ENCODE measurements at places on chromosomes 16 and 17. TPM values are rescaled to one million over a fixed set of nuclear protein-coding genes. Genes with fewer than 3 reads are reported as not detected.

- DNase-seq, result no peak
Measured at GRCh38 chr16:3961449-3961849, 80.9 kb upstream of the CREBBP start.

OGFOD1 gene
- total RNA-seq, result 21.5 TPM

DNA sequence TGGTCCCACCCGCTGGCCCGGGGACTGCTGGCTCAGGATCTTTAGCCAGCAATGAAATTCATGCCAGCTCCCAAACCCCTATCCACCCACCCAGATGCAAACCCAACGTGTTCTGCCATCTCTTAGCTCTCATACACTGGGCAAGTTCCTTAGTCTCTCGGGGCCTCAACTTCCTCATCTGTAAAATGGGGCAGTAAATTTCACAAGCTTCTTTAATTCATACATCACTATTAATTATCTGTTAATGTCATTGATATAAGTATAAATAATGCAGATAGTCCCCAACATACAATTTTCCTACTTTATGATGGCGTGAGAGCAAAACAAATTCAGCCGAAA lies 398.7 kb downstream of the SOX9 start:
- no peak for DNase-seq

DNA sequence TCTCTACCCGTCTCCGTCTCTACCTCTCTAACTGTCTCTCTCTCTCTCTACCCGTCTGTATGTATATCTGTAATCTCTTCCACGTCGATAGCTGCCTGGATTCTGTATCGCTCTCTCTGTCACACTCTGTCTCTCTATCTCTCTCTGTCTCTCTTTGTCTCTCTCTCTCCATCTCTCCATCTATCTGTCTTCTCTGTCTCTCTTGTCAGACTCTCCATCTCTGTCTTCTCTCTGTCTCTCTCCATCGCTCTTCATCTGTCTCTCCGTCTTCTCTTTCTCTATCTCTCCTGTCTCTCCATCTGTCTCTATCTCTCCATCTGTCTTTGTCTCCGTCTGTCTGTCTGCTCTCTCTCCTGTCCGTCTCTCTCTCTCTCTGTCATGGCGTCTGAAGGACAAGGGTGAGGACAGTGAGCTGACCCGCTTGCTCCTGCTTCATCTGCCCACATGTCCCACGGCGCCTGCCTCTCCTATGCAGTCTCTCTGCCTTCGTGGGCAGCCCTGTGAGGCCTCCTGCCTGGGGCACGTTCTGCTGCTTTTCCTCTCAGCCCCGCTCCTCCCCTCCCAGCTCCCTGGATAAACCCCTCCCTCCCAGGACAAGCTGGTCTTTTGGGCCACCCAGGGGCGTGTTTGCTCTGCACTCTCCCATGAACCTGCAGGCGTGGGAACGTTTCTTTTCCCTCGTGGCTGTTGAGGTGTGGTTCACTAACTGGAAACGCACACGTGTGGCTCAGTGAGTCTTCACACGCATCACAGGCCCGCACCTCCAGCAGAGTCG lies 18.9 kb downstream of the ACSF3 start:
- no peak for DNase-seq

GRCh38 chr17:55366020-55366481 lies 55.6 kb downstream of the MMD start:
- DNase-seq, result no peak

FAM171A2 gene
- 0.24 TPM for total RNA-seq

- DNase-seq, result peak; percentile 56
Measured at GRCh38 chr17:14203388-14203787, 33.3 kb downstream of the CDRT15 start.

- no peak for DNase-seq
Measured at GRCh38 chr16:9061358-9061813, 30.1 kb upstream of the HAPSTR1 start.

ZNF48 gene
- 2.4 TPM for total RNA-seq

- no peak for DNase-seq
Measured at GRCh38 chr17:14622615-14623101, 321.8 kb downstream of the HS3ST3B1 start.

PYDC1 gene
- not detected for total RNA-seq

- no peak for DNase-seq
Measured at GRCh38 chr16:29815032-29815721, 775 bp upstream of the PAGR1 start.

DNA sequence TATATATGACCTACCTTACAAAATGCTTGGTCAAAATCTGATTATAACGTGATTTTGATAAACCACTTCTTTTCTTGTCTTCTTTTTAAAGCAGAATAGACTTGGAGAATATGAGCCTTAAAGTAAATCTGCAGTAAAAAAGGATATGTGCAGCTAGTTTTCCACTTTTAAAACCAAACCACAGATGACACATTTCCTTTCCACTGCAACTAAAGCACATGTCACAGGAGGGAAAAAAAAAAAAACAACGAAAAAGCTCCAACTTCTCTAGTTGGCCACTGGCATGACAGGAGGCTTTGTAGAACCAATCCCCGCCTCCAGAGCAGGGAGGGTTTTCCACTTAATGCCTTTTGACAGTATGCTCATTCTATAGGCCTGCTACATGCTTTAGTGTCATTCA lies at the start of gene EVI2A:
EVI2A (minus strand) TSS at position 142 of the 400 bp plus-strand sequence. CDS start 2,609 bp downstream, outside the sequence.
- DNase-seq, result peak; percentile 72

GRCh38 chr16:82152641-82153112 lies 17.3 kb downstream of the MPHOSPH6 start:
- DNase-seq, result no peak

FBXO39 gene
- not detected for total RNA-seq

- no peak for DNase-seq
Measured at GRCh38 chr16:85839681-85840240, 40.3 kb downstream of the COX4I1 start.

DNA sequence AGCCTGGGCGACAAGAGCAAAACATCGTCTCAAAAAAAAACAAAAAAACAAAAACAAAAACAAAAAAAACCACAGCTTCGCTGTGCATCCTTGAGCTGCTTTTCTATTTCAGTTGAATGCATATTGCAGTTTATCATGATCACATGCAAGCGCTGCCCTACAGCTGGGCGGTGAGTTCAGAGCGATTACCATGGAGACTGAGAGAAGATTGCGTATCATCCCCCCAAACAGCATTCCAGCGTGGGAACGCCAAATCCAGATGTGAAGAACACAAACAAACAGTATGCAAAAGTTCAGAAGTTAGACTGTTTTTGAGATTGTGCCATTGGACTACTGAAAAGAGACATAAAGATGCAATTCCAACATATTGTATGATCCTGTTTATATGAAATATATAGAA lies 15.1 kb upstream of the SLC52A1 start:
- DNase-seq, result no peak

GRCh38 chr16:77963185-77964044 lies 58.9 kb upstream of the CLEC3A start:
- DNase-seq, result no peak

DNA sequence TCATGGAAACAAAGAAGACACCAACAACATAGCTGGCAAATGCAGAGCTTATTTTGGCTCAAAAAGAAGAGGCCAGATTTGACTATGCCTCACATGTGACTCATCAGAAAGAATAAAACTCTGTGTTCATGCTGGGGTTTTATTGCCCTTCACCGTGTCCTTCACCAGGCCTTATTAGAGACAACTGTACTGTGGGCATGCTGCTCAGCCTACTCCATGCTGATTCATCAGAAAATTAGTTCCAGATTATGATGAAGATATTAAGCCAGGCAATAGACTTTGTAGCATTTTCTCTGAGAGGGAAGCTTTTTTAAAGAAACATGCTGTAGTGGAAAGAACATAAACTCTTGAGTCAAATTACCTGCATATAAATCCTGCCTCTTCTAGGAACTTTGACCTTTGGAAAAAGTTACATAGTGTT lies 89.8 kb downstream of the CYB561 start:
- DNase-seq, result no peak

- DNase-seq, result no peak
Measured at GRCh38 chr17:14374268-14374667, 73.4 kb downstream of the HS3ST3B1 start.

- no peak for DNase-seq
Measured at GRCh38 chr16:23902034-23902747, 66.4 kb downstream of the PRKCB start.

Data from CD8-positive, alpha-beta T cell (primary cell).